AG09319 (cell line): ENCODE measurements at places on chromosomes 16 and 17.
A peak's percentile ranks its signal among the peaks of the same experiment; 100 is the strongest.

GRCh38 chr16:78220571-78220970 is 121.1 kb downstream of the WWOX start:
- no peak for DNase-seq

DNA sequence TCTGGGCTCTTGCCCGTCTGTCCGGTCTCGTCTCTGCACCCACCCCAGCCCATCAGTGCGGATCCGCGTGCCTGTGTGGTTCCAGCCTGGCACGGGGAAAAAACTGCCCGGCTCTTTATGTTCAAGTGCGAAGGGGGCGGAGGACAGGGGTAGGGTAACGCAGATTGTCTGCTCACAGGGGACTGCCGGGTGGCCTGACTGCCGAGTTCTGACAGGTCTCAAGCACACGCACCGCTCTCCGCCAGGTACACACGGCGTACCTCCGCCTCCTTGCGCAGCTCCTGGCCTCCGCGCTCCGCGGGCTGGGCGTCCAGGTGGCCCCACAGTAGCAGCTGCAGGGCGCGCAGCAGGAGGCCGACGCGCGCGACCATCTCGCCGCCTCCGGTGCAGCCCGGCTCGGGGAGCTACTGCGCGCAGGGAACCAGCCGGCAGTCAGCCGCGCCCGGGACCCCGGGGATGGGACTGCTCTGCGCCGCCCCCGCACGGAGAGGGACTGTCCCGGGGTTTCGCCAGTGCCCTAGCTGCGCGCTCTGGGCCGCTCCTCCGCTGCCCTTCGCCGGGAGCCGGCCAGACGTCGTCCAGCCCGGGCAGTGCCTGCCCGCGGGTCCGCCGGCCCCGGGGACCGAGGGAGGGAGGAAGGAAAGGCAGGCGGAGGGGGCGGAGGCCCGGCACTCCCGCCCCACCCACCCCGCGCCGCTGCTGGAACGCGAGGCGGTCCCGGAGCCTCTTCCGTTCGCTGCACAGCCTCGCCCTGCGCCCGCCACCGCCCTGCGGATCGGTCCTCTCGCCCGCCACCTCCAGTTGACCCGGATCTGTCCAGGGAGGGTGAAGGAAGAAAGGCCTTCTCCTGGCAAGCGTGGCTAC is at the start of gene MMP28:
MMP28 (minus strand) TSS at position 635 of the 864 bp plus-strand sequence; CDS start at position 371, 264 bp downstream.
- no peak for DNase-seq

DNA sequence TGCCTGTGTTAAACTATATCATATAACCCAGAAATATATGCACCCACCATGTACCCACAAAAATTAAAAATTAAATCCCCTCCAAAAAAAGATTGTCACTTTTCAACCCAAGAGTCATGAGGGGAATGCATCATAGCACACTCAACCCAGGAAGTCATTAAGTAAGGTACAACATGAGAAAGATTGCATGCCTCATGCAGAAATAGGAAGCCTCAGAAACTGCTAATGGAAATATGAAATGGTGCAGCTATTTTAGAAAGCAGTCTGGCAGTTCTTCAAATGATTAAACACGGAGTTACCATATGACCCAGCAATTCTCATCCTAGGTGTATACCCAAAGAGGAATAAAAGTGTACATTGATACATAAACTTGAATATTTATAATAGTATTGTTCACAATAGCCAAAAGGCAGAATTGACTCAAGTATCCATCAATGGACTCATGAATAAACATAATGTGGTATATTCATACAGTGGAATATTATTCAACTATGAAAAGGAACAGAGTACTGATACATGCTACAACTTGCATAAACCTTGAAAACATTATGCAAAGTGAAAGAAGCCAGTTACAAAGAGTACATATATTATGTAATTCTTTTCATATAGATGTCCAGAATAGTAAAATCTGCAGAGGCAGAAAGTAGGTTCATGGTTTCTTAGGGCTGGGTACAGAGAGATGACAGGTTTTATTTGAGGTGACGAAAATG is 70.4 kb downstream of the TMEM100 start:
- DNase-seq, result no peak

DNA sequence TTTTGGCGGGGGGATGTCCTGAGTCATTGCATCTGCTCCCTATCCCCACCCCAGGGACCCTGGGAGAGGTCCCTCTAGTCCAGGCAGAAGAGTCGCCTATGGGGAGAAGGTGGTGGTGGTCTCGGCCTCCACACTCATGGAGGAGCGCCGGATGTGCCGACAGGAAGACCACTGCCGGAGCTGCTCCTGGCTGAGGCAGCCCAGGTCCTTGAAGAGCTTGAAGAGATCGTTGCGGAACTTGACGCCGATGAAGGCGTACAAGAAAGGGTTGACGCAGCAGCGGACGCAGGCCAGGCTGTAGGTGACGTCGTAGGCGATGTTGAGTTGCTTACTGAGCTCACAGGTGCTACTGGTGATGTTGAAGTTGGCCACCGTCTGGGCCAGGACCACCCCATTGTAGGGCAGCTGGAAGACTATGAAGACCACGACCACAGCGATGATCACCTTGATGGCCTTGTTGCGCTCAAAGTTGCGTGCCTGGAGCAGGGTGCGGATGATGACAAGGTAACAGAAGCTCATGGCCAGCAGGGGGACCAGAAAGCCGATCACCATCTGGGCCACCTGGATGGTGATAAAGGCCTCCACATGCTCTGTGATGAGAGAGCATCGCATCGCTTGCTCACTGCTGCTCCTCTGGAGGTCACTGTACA is 10.5 kb downstream of the CCR7 start:
- no peak for DNase-seq

DNA sequence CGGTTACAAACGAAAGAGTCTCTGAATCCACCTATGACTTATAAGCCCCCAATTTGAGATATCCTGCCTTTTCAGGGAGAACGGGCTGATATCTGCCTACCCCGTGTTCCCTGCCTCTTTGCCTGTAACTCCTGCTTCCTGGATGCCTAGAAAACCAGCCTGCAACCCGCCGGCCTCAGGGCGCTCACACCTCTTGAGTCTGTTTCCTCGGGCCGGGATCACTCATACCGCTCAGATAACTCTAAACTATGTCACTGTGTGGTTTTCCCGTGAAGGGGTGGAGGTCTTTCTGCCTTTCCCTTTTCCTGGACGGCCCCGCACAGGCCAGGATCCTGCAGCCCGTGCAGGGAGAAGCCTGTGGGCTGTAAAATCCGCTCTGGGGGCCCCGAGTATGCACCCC is 10.4 kb downstream of the RPUSD1 start:
- DNase-seq, result no peak

- no peak for DNase-seq
Measured at GRCh38 chr17:74241431-74241830, 28.1 kb downstream of the TTYH2 start.

- DNase-seq, result no peak
Measured at GRCh38 chr17:39781031-39781860, 43.5 kb downstream of the GRB7 start.

GRCh38 chr16:60907645-60908044 is 1128.6 kb downstream of the CDH8 start:
- DNase-seq, result no peak

DNA sequence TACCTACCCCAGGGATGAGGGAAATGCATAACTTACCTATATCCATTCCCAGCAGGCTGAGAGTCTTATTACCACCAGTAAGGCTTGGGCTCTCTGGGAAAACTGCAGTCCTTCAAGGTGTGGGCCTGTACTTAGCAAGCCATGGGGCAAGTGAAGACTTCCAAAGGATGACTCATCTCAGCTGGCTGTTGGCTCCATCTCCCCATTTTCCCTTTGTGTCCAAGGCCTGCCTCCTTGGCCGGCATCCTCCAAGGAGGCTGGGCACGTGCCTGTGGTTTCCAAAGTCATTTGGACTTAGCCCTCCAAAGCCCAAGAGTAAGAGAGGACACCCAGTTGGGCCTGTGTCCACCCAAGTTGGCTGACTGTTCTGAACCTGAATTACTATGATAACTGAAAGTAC is 89.8 kb downstream of the TMEM100 start:
- DNase-seq, result no peak

GRCh38 chr17:44761932-44762810 is 3.4 kb downstream of the ADAM11 start:
- no peak for DNase-seq

GRCh38 chr16:10494343-10495030 is 85.9 kb downstream of the EMP2 start:
- DNase-seq, result no peak

GRCh38 chr17:27471321-27472269 is 15.3 kb downstream of the KSR1 start:
- no peak for DNase-seq

GRCh38 chr16:164827-165538 is 795 bp upstream of the HBM start:
- no peak for DNase-seq

GRCh38 chr16:7775072-7775488 is 442.4 kb downstream of the RBFOX1 start:
- DNase-seq, result no peak

DNA sequence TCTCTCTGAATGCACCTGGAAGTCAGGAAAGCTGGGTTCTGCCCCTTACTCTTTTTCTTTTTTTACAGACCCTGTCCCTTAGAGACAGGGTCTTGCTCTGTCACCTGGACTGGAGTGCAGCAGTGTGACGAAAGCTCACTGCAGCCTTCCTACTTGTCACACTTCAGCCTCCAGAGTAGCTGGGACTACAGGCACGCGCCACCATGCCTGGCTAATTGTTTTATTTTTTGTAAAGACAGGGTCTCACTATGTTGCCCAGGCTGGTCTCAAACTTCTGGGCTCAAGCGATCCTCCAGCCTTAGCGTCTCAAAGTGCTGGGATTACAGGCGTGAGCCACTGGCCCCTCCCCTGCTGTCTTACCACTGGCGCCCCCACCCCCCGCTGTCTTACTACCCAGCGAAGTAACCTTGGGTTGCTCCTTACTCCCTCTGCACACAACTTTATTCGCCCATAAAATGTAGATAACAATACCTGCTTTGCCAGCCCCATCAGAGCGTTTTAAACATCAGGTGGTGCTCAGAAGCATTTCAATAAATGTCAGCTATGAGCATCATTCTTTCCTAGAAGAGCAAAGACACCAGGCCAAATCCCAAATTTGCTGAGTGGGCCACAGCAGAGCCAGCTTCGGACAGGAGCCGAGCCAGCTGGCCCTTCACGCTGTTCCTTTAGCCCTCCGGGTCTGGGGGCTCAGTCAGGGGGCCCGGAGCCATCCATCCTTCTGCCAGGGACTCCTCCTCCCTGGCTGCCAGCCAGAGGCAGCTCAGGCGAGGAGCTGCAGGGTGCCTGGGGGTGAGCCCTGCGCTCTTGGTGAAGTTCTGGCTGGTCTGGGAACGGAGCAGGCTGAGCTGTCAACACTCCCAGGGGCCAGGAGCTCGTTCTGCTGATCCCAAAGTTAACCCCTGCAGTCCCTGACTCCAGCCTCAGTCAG is 24.4 kb downstream of the SRL start:
- DNase-seq, result no peak

- DNase-seq, result no peak
Measured at GRCh38 chr17:77129568-77130301, 11.0 kb upstream of the SEC14L1 start.

DNA sequence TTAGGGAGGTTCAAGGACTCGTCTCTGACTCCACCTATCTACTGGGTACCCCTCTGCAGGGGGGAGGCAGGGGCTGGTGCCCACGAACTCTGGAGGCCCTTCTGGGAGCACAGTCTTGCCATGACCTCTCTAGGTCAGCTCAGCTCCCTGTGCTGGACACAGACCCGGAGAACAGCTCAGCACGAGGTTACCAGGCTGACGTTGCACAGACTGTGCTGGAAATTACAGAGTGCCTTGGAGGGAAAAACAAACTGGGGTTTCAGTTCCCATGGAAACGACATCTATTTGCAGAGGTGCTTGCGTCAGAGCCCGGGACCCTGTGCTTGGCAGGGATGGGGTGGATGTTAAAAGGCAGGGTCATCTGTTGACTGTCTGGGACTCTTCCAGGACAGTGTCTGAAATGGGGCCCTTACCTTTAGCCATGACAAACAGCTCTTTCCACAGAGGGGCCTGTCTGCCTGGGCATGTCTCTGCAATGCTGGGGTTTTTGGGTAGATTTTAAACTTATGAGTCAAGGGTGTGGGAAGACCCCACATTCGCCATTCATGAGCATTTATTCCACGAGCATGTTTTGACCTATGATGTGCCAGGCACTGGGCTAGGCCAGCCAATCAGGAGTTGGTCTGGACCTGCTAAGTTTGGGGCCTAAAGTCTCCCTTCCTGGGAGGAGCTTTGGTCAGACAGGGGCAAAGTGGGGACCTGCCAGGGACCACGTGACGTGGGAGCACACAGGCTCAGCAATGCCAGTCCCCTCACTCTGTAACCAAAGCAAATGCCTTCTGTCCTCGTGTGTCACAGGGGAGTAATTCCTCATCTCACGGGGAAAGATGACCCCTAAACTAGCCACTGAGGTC is 22.5 kb downstream of the CCR7 start:
- peak; percentile 93 for DNase-seq

DNA sequence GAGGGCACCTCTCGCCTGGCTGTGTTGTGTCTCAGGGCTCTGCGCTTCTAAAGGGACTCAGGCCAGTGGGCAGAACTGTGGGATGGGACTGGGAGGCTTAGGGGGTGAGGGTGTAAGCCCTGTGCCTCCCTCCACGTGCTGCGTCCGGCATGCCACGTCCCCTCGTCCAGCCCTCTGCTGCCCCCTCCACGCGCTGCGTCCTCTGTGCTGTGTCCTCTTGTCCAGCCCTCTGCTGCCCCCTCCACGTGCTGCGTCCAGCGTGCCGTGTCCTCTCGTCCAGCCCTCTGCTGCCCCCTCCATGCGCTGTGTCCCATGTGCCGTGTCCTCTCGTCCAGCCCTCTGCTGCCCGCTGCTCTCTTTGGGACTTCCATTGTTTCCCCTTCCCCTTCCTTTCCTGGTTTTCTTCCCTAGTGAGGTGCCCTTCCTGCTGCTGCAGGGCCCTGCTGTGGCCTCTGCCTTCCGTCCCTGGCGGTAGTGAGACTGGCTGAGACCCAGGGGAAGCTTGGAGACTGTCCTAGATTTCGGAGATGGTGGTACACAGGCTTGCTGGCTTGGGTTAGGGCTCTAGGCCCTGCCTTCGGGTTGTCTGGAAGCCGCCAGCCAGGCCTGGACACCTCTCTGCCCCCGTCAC is 6.4 kb upstream of the ZNF750 start:
- no peak for DNase-seq

GRCh38 chr17:65079489-65079900 is 23.0 kb upstream of the GNA13 start:
- no peak for DNase-seq

- no peak for DNase-seq
Measured at GRCh38 chr17:42787266-42787665, 6.9 kb downstream of the WNK4 start.

GRCh38 chr16:57486858-57487834 is 853 bp upstream of the DOK4 start:
- DNase-seq, result no peak
